ENCODE measurements at places on chromosomes 5 and 9. TPM values are rescaled to one million over a fixed set of nuclear protein-coding genes. Genes with fewer than 3 reads are reported as not detected.
A peak's percentile ranks its signal among the peaks of the same experiment; 100 is the strongest.

GRCh38 chr5:167415779-167416746 is 875.4 kb upstream of the WWC1 start:
- no peaks in the 10 kb centered on the region for H3K4me1 ChIP-seq
- no peak overlapping the region for H3K4me3 ChIP-seq
- no peaks in the 10 kb centered on the region for H3K27me3 ChIP-seq

GRCh38 chr5:14476786-14477435 is 104.7 kb upstream of the OTULINL start:
- no peak overlapping the region for H3K4me3 ChIP-seq
- H3K4me1 ChIP-seq: no peaks in the 10 kb centered on the region
- no peak overlapping the region for H3K27ac ChIP-seq
- no peaks in the 10 kb centered on the region for H3K27me3 ChIP-seq

- no peaks in the 10 kb centered on the region for H3K27me3 ChIP-seq
- no peak overlapping the region for H3K27ac ChIP-seq
- H3K36me3 ChIP-seq: no peaks in the 10 kb centered on the region
- DNase-seq: no peak
- no peaks in the 10 kb centered on the region for H3K4me1 ChIP-seq
- H3K4me3 ChIP-seq: no peak overlapping the region
Measured at GRCh38 chr9:129676975-129677374, 11.5 kb downstream of the PRRX2 start.

- H3K4me3 ChIP-seq: no peak overlapping the region
- H3K4me1 ChIP-seq: no peaks in the 10 kb centered on the region
- H3K27ac ChIP-seq: no peak overlapping the region
- no peaks in the 10 kb centered on the region for H3K36me3 ChIP-seq
Measured at GRCh38 chr5:101969742-101970141, 326.3 kb downstream of the SLCO4C1 start.

- DNase-seq: peak; percentile 46
- no peaks in the 10 kb centered on the region for H3K27me3 ChIP-seq
- H3K4me3 ChIP-seq: no peak overlapping the region
- H3K4me1 ChIP-seq: peaks cover 25% of the 10 kb centered on the region
- H3K36me3 ChIP-seq: no peaks in the 10 kb centered on the region
Measured at GRCh38 chr9:137458194-137459151, 661 bp downstream of the NSMF start.

DNA sequence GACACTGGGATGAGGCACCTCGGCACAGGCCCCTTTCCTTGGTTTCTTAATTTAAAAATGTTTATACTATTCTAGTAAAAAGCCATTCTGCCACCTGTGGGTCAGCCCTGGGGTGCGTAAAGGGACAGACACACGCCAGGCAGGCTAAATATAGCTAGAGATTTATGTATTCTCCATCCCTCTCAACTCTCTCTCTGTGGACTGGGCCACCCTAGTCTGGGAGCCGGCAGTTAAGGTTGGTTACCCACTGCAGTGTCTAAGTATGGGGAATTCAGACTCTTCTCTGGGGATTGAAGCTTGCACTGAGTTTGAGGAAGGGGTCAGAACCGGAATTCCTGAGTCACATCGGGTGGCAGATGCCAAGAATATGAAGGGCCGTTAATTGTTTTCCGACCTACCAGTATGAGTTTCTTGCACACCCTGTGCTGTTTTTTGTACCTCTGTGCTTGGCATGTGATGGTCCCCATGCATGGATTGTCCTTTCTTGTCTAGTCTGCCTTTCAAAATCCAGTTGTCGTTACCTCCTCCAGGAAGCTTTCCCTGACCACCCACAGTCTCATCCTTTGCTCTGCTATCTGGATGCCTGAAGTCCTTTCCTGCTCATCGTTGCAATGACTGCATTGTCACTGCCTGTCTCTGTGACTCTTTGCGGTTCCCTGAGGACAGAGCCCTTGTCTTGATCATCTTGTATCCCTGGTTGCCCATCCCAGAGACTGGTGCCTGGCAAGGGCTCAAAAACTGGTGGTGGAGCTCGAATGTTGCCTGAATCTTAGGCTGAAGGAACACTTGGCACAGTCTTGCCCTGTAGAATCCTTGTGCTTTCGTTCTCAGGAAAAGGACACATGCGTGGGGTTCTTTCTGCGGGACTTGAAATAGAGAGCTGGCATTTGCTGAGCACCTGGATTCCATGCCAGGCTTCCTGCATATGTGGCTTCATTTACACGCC is 2.1 kb downstream of the NEURL1B start:
- DNase-seq: no peak
- no peak overlapping the region for H3K4me3 ChIP-seq
- peak overlapping the region; percentile 87 for H3K27ac ChIP-seq
- H3K4me1 ChIP-seq: peaks cover 18% of the 10 kb centered on the region
- no peaks in the 10 kb centered on the region for H3K27me3 ChIP-seq

DNA sequence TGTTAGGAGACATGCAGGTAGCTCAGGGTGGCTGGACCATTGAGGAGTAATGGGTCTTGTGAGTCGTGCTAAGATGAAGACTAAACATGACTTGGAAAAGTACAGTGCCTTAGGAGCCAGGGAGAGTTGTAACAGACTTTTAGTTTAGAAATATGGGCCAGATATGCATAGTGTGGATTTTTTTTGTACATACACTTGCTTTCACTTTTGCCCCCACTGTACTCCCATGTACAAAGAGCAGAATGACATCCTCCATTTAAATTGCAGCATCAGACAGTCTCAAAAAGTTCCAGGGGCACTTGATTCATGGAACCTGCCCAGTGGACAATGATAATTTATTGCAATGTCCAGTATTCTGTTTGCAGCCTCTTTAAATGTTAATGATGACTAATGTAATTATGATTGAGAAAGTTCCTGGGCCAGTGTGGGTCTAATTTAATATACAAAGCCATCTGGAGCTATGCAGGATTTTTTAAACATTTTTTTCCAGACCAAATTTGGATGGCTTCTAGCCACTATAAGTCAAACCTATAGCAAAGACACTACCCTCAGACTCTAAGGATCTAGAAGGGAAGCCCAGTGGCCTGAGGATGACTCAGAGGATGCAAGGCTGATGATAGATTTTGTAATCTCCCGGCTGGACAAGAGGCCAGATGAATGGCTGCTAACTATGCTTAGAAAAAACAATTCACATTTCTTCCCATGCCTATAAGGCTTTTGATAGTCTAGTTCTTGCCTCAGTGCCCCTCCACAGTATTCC is 80.1 kb downstream of the TRPC7 start:
- no peak for DNase-seq
- no peaks in the 10 kb centered on the region for H3K27me3 ChIP-seq
- no peaks in the 10 kb centered on the region for H3K36me3 ChIP-seq
- no peak overlapping the region for H3K27ac ChIP-seq
- no peaks in the 10 kb centered on the region for H3K4me1 ChIP-seq

DNA sequence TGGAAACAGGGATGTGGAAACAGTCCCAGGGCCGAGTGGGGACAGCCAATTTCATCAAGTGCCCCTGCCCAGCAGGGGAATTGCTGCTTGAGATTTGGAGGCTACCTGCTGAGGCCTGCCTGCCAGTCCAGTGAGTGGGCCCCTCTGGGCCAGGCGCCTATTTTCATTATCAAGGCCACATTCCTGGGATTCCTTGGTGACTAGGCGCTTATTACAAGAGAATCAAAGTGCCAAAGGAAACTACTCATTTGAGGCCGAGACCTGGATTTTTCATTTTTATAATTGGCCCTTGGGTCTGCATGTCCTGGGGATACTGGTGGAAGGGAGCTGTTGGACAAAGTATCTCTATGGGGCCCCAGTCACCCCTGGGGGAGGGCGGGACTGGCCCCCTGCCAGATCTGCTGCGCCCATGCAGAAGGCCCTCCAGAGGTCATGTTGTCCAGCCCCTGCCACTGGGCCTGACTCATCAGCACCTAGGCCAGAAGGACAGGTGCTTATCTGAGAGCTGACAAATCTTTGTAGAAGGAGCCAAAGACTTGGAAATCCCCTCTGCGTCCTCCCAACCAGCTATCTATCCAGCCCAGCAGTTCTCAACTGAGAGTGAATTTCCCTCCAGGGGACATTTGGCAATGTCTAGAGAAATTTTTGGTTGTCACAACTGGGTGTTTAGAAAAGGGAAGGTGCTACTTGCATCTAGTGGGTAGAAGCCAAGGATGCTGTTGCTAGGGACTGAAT is 45.6 kb downstream of the FOXI1 start:
- peak; percentile 82 for DNase-seq
- no peak overlapping the region for H3K4me3 ChIP-seq
- H3K36me3 ChIP-seq: no peaks in the 10 kb centered on the region
- H3K27ac ChIP-seq: no peak overlapping the region
- H3K27me3 ChIP-seq: no peaks in the 10 kb centered on the region

GRCh38 chr9:133417541-133418461 is at the start of gene REXO4:
TSS of gene REXO4 (minus strand) at chr9:133418010. CDS start at chr9:133417844, 166 bp downstream.
- H3K4me3 ChIP-seq: peak within 1 kb of the TSS; percentile 43
- DNase-seq: peak; percentile 85
- peaks cover 12% of the 10 kb centered on the region for H3K4me1 ChIP-seq
- H3K27me3 ChIP-seq: no peaks in the 10 kb centered on the region
- no peak within 1 kb of the TSS for H3K27ac ChIP-seq
- peaks cover 19% of the 10 kb centered on the region for H3K36me3 ChIP-seq

DNA sequence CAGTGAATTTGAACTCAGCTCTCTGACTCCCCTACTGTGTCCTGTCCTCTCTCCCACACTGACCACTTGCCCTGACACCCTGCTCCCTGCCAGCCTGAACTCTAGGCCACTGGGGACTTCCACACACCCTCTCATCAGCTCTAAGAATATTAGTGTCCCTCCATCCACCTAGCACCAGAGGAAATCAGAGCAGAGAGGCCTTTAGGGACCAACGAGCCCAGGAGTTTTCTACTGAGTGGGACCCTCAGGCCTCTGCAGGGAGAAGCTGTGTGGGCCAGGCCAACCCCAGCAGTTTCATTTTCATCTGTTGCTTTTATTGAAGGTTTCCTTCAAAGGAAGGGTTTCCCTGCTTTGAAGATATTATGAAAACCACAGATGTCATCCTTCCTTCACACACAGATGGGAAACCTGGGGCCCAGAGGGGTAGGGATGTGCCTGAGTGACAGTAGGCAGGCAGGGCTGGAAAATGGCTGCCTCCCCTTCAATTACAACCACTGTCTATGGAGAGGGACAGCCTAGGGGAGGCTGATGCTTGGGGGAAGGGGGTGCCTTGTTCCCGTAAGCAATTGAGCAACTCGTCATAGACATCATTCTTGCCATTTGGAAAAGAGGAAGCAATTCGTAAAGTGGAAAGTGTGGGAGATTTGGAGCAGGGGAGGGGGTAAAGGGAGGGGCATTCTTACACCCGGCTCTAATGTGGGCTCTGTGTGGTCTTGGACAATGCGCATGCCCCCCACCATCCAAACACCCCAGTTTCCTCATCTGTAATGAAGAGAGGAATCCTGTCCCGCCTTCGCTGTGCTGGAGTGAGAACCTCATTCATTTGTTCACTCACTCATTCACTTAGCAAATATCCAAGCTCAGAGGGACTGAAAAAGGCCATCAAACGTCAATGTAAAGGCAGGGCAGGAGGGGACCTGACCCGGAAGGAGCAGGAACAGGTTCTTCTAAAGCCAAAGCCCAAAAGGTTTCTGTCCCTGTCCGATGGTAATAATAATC is 3.9 kb downstream of the GLIPR2 start:
- H3K4me1 ChIP-seq: peaks cover 48% of the 10 kb centered on the region
- DNase-seq: no peak
- H3K4me3 ChIP-seq: no peak overlapping the region
- no peaks in the 10 kb centered on the region for H3K36me3 ChIP-seq
- no peak overlapping the region for H3K27ac ChIP-seq

GRCh38 chr5:132454361-132454760 is 36.2 kb downstream of the IRF1 start:
- H3K36me3 ChIP-seq: no peaks in the 10 kb centered on the region
- no peak overlapping the region for H3K27ac ChIP-seq
- DNase-seq: peak; percentile 21
- no peak overlapping the region for H3K4me3 ChIP-seq

Gene C9orf43
- 0.65 TPM for total RNA-seq

Gene CPLANE1
- 13.5 TPM for total RNA-seq

Gene RXRA
- total RNA-seq: 113 TPM

Gene YTHDC2
- 23.5 TPM for total RNA-seq

Measured in adrenal gland (tissue), 19 donors.